Gastroesophageal sphincter (tissue), 4 donors: ENCODE measurements at places on chromosomes 16 and 17. TPM values are rescaled to one million over a fixed set of nuclear protein-coding genes. Genes with fewer than 3 reads are reported as not detected.

CD300LG gene
- total RNA-seq, result 4.2 TPM

HAGHL gene
- total RNA-seq, result 1.1 TPM

NFATC2IP gene
- total RNA-seq, result 27.9 TPM

ST6GALNAC1 gene
- 3.6 TPM for total RNA-seq

CDRT15 gene
- total RNA-seq, result not detected

MT1H gene
- not detected for total RNA-seq

BRD7 gene
- total RNA-seq, result 75.2 TPM

PHOSPHO1 gene
- total RNA-seq, result 0.39 TPM

DNA sequence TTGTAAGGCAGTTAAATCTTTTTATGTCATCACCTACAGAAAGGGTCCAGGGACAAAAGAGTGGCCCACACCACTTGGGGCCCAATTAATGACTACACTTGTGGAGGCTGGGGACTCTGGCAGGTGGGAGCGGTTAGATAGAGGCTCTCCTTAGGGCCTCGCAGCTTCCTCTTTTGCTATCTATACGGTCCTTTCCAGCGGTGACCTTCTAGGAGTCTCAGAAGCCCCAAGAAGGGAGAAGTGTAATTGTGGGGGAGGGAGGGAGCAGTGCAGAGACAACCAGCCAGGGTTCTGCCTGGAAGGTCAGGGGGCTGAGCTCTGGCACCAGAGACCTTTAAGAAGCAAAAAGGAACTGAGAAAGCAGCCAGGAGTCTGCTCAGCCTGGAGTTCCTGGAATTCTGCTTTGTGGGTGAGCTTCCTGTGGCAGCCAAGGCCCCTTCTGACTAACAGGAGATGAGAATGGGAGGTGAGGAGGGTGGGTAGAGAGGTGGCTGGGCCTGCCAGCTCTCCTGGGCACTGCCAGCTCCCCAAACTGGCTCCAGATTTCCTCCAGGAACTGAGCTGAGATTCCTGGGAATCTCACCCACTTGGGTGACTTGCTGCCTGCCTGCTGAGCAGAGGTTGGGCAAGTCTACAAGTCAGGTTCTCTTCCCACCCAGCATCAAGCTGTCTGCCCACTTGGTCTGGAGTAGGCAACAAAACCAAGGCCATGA lies 16.3 kb upstream of the MAP3K14 start:
- no peak for ATAC-seq

- ATAC-seq, result no peak
Observed at GRCh38 chr16:66182592-66182991, 183.9 kb upstream of the CDH5 start.

DNA sequence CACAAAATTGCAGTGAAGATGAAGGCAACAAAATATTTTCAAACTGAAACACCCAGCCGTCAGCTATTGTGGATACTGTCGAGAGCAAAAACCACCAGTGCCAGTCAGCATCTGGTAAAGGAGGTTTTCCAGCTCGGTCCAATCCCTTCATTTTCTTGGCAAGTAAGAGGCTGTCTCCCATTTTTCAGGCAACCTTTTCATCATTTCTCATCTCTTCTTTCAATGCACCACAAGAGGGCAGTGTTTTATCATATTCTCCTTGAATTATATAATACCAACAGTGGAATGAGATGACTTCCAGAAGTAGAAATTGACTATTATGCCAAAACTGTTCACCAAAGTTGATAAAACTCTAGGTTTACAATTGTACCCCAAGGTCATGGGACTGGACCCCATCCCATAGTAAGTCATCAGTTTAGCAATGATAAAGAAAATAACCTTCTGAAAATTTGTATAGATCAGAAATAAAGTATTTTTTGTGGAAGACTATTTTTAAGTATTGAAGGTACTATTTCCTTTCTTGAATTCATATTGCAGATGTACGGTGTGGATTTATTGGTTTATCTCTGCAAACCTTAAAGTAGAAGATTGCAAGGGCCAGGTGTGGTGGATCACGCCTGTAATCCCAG lies 16.8 kb downstream of the NQO1 start:
- peak; percentile 57 for ATAC-seq

GRCh38 chr16:75053791-75054555 lies 55.1 kb downstream of the ZNRF1 start:
- ATAC-seq, result no peak

- ATAC-seq, result no peak
Observed at GRCh38 chr17:79051306-79051705, 23.3 kb upstream of the ENGASE start.

DNA sequence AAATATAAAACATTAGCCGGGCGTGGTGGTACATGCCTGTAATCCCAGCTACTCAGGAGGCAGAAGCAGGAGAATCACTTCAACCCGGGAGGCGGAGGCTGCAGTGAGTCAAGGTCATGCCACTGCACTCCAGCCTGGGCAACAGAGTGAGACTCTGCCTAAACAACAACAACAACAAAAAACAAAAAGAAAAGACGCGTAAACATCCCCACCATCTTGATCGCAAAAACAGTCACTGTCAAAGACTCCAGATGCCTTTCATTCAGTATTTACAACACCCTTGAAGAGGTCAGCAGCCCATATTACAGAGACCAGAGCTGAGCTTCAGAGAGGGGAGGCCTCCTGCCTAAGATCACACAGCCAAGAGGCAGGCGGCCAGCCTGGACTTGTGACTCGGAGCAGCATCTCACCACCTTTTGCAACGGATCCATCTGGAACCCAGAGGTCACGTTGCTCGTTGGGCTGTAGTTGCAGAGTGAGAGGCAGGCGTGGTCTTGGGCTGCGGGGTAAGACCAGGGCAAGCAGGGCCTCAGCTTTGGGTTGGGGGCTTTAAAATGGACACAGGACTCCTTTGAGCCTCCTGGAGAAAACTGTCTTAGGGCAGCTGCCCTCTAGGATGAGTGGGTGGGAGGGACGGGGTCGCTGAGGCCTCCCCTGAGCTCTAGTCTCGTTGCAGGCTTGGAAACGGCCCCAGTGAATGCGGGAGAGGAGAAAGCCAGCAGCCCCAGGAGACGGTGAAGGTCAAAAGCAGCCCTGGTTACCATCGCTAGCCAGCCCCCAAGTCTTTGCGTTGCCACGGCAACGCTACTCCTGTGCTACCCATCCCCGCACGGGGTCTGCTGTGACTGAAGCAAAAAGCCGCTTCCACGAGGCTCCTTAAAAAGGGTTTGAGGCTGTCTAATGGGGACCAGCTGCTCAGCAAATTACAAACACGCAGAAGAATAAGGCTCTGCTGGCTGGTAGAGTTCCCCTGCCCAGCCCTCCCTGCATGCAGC lies 26.1 kb downstream of the LGALS3BP start:
- peak; percentile 19 for ATAC-seq

- peak; percentile 29 for ATAC-seq
Observed at GRCh38 chr17:78879635-78880186, 23.3 kb downstream of the CEP295NL start.

GRCh38 chr17:75632863-75633485 lies at the start of gene SMIM5:
SMIM5 (plus strand) TSS chr17:75633434; CDS start chr17:75640202, 6,768 bp downstream.
- ATAC-seq, result peak; percentile 84
